ENCODE measurements at places on chromosomes 4 and X.

- no peaks in the 10 kb centered on the region for H3K36me3 ChIP-seq
- H3K4me1 ChIP-seq, result no peaks in the 10 kb centered on the region
Observed at GRCh38 chrX:75968293-75968692, 183.2 kb upstream of the MAGEE2 start.

- no peaks in the 10 kb centered on the region for H3K4me1 ChIP-seq
- H3K27ac ChIP-seq, result no peak overlapping the region
- no peak overlapping the region for H3K4me3 ChIP-seq
- peaks cover 26% of the 10 kb centered on the region for H3K36me3 ChIP-seq
Observed at GRCh38 chr4:40827758-40828157, 78.0 kb downstream of the NSUN7 start.

GRCh38 chr4:76305971-76306881 lies at the start of gene STBD1:
TSS of gene STBD1 (plus strand) at chr4:76306733. CDS start at chr4:76306770, 37 bp downstream.
- peaks cover 32% of the 10 kb centered on the region for H3K4me1 ChIP-seq
- H3K4me3 ChIP-seq, result peak within 1 kb of the TSS; percentile 92
- peak within 1 kb of the TSS; percentile 83 for H3K27ac ChIP-seq
- H3K27me3 ChIP-seq, result no peaks in the 10 kb centered on the region

GRCh38 chrX:20967725-20968124 lies 406.5 kb upstream of the CNKSR2 start:
- no peak overlapping the region for H3K4me3 ChIP-seq
- DNase-seq, result no peak
- H3K36me3 ChIP-seq, result no peaks in the 10 kb centered on the region

DNA sequence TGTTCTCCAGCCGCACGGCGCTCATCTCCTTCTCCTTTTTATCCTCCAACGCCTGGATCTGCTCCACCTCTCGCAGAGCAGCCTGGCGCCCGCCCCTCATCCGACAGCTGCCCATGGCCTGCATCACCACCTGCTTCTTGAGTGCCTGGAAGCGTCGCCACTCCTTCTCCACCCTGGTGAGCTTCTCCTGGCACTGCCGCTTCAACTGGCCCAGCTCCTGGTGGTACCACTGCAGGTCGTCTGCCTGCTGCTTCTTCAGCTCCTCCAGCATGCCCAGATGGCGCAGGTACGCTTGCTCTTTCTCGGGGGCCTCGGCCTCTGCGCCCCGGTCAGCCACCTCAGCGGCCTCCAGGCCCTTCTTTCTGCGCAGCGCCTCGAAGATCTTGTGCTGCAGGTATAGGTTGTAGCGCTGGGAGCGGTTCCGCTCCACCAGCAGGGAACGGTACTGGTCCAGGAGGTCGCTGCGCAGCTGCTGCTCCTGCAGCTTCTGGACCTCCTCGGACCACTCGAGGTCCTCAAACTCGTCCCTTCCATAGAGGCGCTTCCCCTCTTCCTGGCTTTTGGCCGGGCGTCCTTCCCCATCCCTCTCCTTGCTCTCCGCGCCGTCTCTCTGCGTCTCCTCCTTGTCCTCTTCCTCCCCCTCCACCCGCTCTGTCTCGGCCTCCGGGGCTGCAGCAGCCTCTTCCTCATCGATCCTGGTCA lies 1.2 kb upstream of the TADA2B start:
- peaks cover 29% of the 10 kb centered on the region for H3K4me1 ChIP-seq
- no peak for DNase-seq
- no peaks in the 10 kb centered on the region for H3K36me3 ChIP-seq
- H3K27me3 ChIP-seq, result no peaks in the 10 kb centered on the region
- H3K27ac ChIP-seq, result 0 out of 2 replicates have a peak overlapping the region, but pooled peaks have one; percentile 8

DNA sequence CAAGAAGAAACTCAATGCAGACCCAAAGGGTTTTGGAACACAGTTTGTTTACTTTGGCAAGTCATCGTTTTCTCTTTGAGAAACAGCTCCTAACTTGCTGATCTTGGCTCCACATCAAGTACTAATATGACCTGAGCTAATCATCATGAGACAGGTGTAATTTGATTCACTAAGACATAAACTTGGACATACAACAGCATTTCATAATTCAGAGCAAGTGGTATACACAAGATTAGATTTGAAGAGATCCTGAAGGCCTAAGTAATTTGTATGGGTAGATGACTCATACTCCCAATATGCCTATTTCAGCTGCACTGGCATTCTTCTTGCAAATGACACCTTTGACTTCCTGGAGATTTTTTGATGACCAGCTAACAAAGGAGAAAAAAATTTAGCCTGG lies 1521.7 kb downstream of the RPA4 start:
- no peak for DNase-seq
- H3K27me3 ChIP-seq, result no peaks in the 10 kb centered on the region
- no peaks in the 10 kb centered on the region for H3K36me3 ChIP-seq
- no peak overlapping the region for H3K4me3 ChIP-seq
- no peak overlapping the region for H3K27ac ChIP-seq

All from SK-N-SH (cell line).